AG08395 (cell line): ENCODE measurements at places on chromosomes 5 and 9.

DNA sequence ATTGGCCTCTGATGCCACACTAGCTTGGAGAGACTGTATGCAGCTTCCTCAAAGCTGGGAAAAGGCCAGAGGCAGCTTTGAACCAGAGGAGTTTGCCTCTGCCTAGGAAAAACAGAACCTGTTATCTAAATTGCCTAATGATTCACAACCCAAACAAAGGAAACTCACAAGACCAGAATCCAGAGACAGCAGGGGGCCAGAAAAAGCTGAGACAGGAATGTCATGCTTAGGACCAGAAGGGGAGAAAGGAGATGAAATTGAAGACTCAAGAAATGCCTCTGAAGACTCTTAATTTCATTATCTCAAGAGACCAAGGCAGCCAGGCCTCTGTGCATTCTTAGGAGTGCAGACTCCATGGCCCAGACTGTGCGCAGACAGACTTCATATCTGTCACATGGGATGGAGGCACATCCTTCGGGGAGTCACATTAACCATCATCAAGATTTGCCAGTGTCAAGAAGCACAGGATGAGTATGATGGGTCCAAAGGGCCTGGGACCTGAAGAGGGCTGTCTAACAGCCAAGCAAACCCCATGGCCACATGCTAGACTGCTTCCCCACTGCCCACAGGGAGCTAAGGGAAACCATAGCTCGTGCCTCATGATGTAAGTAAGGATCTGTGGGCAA is 57.3 kb downstream of the ARSB start:
- DNase-seq = peak; percentile 15

DNA sequence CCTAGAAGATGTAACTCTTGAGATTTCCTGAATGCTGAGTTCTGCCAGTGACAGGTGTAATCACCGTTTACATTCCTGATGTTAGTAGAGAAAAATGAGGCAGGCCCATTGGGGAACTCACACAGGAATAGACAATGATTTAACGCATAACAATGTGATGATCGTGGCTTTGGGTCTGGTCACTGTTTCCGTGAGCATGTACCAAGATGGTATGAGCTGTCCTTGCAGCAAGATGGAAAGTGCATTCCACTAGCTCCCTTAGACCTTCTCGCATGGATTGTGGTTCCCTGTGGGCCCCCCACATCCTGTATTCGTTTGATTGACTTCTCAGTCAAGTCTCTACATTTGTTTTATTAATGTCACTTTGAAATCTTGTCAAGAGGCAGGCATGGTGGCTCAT is 124.0 kb upstream of the DAP start:
- DNase-seq = peak; percentile 47

DNA sequence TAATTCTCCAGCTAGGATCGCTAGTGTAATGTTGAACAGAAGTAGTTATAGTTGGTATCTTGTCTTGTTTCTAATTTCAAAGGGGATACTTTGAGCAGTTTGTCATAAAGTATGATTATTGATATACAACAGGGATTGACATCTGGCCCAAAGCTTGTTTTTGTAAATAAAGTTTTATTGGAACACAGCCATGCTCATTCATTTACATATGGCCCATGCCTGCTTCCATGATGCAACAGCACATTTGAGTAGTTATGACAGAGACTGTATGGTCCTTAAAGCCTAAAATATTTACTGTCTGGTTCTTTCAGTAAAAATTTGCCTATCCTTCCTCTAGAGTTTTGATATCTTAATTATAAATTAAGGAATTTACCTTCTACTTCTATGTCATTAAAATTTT is 69.8 kb downstream of the RPS6 start:
- no peak for DNase-seq

- DNase-seq = no peak
These were observed 133.9 kb upstream of the MTAP start for GRCh38 chr9:21668516-21668915.

- no peak for DNase-seq
These were observed 43.0 kb upstream of the GNE start for GRCh38 chr9:36301227-36301626.

GRCh38 chr5:153974131-153974812 is 64.4 kb downstream of the FAM114A2 start:
- DNase-seq = peak; percentile 78

DNA sequence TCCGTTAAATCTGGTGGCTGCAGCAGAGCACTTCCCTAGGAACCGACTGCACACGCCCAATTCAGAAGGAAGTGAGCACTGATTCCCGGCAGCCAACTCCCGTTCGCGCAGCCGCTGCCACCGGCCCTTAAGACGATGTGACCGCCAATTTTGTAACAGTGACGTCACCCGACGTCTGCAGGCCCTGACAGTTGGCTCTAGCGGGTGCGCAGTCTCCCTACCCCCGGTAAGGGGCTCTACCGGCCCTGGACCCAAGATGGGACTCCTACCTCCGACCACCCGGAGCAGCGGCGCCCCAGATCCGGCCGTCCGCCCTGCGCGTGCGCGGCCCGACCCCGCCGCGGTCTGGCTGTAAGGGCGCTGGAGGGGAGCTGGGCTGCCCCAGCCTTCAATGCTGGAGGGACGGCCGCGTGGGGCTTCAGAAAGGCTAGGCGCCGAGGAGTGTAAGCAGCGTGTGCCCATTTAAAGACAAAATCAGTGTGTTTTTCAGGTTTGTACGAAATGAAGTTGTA is 19.1 kb downstream of the DNAJA1 start:
- DNase-seq = peak; percentile 96

GRCh38 chr9:109256336-109256735 is 64.5 kb downstream of the EPB41L4B start:
- no peak for DNase-seq

DNA sequence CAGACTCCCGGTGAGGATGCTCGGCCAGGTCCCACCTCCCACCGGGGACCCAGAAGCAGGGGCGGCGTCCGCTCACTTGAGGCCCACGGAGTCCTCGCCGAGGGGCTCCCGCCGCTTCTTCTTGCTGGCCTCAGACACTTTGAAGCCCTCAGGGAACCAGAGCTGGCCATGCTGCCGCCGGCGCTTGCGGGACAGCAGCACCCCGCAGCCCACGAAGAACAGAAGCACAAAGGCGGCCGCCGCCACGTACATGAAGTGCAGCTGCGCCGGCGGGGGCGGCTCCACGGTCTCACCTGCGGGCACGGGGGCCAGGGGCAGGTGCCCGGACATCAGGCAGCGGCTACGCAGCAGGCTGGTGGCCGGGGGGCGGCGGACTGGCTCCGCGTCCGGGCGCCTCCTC is 19.4 kb upstream of the SEC16A start:
- DNase-seq = no peak

DNA sequence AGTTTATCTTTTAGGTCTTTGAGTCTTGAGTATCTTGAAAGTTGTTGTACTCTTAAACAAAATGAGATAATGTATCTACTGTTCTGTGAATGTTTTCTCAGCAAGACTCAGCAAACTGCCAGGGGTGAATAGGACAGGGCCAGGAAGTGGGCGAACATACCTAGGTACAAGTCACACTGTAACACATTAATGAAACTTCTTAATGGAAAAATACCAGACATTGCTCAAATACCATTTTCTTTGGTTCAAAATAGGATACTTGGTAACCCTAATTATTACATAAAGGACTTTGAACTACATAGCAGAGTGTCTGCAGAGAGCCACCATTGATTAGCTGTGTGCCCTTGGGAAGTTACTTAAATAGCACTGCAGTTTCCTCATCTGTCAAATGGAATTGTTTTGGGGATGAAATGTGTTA is 197.5 kb downstream of the ARHGEF28 start:
- no peak for DNase-seq

GRCh38 chr9:95336281-95336680 is 18.8 kb upstream of the FANCC start:
- DNase-seq = no peak

GRCh38 chr9:135903786-135904520 is 3.4 kb downstream of the CAMSAP1 start:
- no peak for DNase-seq

GRCh38 chr9:120583958-120584369 is 4.0 kb upstream of the CDK5RAP2 start:
- peak; percentile 94 for DNase-seq
